ENCODE measurements at places on chromosomes 5 and 9. TPM values are rescaled to one million over a fixed set of nuclear protein-coding genes. Genes with fewer than 3 reads are reported as not detected.

Gene IL9
- total RNA-seq, result not detected

Gene PTGS1
- 9.4 TPM for total RNA-seq

Gene CXCL14
- total RNA-seq, result 104 TPM

Gene IL13
- total RNA-seq, result not detected

Gene ADAMTS2
- 13.6 TPM for total RNA-seq

Gene UIMC1
- total RNA-seq, result 37.9 TPM

Gene IFNW1
- not detected for total RNA-seq

Gene MYOT
- total RNA-seq, result 0.94 TPM

Gene BTNL3
- not detected for total RNA-seq

Gene CCL27
- total RNA-seq, result not detected

Gene ZNF366
- total RNA-seq, result 8.1 TPM

Gene HSPA9
- total RNA-seq, result 192 TPM

Gene ANKRD18B
- total RNA-seq, result 0.72 TPM

Gene CCDC152
- 1.1 TPM for total RNA-seq

Gene TAF11L5
- total RNA-seq, result not detected

Gene NIPAL4
- total RNA-seq, result not detected

Gene LRRC19
- total RNA-seq, result 14.8 TPM

Gene OSMR
- 118 TPM for total RNA-seq

Gene ARHGEF37
- total RNA-seq, result 21.8 TPM

Gene KCTD16
- total RNA-seq, result 2.5 TPM

Gene PLCXD3
- total RNA-seq, result 11.7 TPM

Gene PRRX2
- total RNA-seq, result 1.8 TPM

Gene TUSC1
- 17.6 TPM for total RNA-seq

Gene TMC1
- total RNA-seq, result 0.25 TPM

Gene OBP2B
- not detected for total RNA-seq

Data from kidney (tissue), 22 donors.